ENCODE measurements at places on chromosomes 11 and 22. TPM values are rescaled to one million over a fixed set of nuclear protein-coding genes. Genes with fewer than 3 reads are reported as not detected.

IGHMBP2 gene
- total RNA-seq = 8.5 TPM

FAM111A gene
- 11.5 TPM for total RNA-seq

CD151 gene
- total RNA-seq = 530 TPM

SYT8 gene
- 0.70 TPM for total RNA-seq

PRR33 gene
- not detected for total RNA-seq

DKK3 gene
- total RNA-seq = 315 TPM

YWHAH gene
- total RNA-seq = 130 TPM

ACRV1 gene
- total RNA-seq = not detected

OR8K5 gene
- not detected for total RNA-seq

MRGPRF gene
- 0.47 TPM for total RNA-seq

TMPRSS13 gene
- total RNA-seq = 0.70 TPM

PRCP gene
- 27.6 TPM for total RNA-seq

ANO5 gene
- not detected for total RNA-seq

ALG8 gene
- 39.3 TPM for total RNA-seq

CASP5 gene
- total RNA-seq = not detected
